Breast epithelium (tissue), 4 donors: ENCODE measurements at places on chromosomes 7 and 10.

- no peaks in the 10 kb centered on the region for H3K27me3 ChIP-seq
- DNase-seq: no peak
- H3K4me1 ChIP-seq: no peaks in the 10 kb centered on the region
- H3K36me3 ChIP-seq: no peaks in the 10 kb centered on the region
- H3K4me3 ChIP-seq: no peak overlapping the region
- H3K27ac ChIP-seq: no peak overlapping the region
These were observed 7.0 kb upstream of the TRDMT1 start for GRCh38 chr10:17208476-17208875.

- H3K36me3 ChIP-seq: no peaks in the 10 kb centered on the region
- no peak for DNase-seq
- no peaks in the 10 kb centered on the region for H3K27me3 ChIP-seq
- H3K4me1 ChIP-seq: peaks cover 4% of the 10 kb centered on the region
These were observed 91.5 kb downstream of the ARID5B start for GRCh38 chr10:61992671-61993668.

- H3K4me3 ChIP-seq: no peak overlapping the region
- no peak for DNase-seq
- no peaks in the 10 kb centered on the region for H3K36me3 ChIP-seq
- H3K4me1 ChIP-seq: no peaks in the 10 kb centered on the region
- no peaks in the 10 kb centered on the region for H3K27me3 ChIP-seq
- no peak overlapping the region for H3K27ac ChIP-seq
These were observed 108.8 kb upstream of the PCLO start for GRCh38 chr7:83271212-83272099.

- H3K4me1 ChIP-seq: no peaks in the 10 kb centered on the region
- DNase-seq: no peak
- no peaks in the 10 kb centered on the region for H3K36me3 ChIP-seq
- no peak overlapping the region for H3K27ac ChIP-seq
- H3K4me3 ChIP-seq: no peak overlapping the region
These were observed 105.6 kb downstream of the APBB1IP start for GRCh38 chr10:26543567-26544306.

- no peaks in the 10 kb centered on the region for H3K4me1 ChIP-seq
- no peak overlapping the region for H3K27ac ChIP-seq
- DNase-seq: no peak
- peak overlapping the region; percentile 5 for H3K4me3 ChIP-seq
- no peaks in the 10 kb centered on the region for H3K27me3 ChIP-seq
These were observed 34.2 kb downstream of the AP5Z1 start for GRCh38 chr7:4809666-4810065.
